CD4-positive, alpha-beta T cell (primary cell): ENCODE measurements at places on chromosomes 1 and 21. TPM values are rescaled to one million over a fixed set of nuclear protein-coding genes. Genes with fewer than 3 reads are reported as not detected.

Gene EEIG2
- total RNA-seq = 12.2 TPM

- H3K27ac ChIP-seq = no peak overlapping the region
- H3K4me1 ChIP-seq = peaks cover 29% of the 10 kb centered on the region
- no peak for DNase-seq
- H3K36me3 ChIP-seq = no peaks in the 10 kb centered on the region
Measured at GRCh38 chr1:205444931-205445645, 10.8 kb downstream of the BLACAT1 start.

DNA sequence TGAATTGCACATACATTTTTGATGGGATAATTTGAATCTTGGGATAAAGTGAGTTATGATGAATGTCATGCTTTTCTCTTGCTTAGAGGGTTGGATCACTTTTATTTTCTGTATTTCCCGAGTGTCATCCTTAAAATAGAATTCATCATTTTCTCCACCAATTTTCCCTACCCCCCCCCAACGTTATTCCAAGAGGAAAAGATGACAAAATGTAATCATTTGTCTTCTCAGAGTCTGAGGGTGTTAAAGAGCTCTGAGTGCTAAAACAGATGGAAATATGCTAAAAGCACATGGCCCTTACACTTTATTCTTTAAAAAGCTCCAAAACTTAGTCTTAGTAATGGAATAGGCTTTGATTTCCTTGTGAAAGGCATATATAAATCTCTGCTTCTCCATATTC lies 81.4 kb downstream of the CHRM3 start:
- H3K27me3 ChIP-seq = no peaks in the 10 kb centered on the region
- no peaks in the 10 kb centered on the region for H3K4me1 ChIP-seq
- no peak overlapping the region for H3K4me3 ChIP-seq
- H3K36me3 ChIP-seq = no peaks in the 10 kb centered on the region
- no peak overlapping the region for H3K27ac ChIP-seq

- DNase-seq = no peak
- H3K36me3 ChIP-seq = no peaks in the 10 kb centered on the region
- peaks cover 11% of the 10 kb centered on the region for H3K27me3 ChIP-seq
- H3K27ac ChIP-seq = no peak overlapping the region
Measured at GRCh38 chr1:30425046-30425445, 298.3 kb downstream of the MATN1 start.
